ENCODE measurements at places on chromosomes 4 and X.

DNA sequence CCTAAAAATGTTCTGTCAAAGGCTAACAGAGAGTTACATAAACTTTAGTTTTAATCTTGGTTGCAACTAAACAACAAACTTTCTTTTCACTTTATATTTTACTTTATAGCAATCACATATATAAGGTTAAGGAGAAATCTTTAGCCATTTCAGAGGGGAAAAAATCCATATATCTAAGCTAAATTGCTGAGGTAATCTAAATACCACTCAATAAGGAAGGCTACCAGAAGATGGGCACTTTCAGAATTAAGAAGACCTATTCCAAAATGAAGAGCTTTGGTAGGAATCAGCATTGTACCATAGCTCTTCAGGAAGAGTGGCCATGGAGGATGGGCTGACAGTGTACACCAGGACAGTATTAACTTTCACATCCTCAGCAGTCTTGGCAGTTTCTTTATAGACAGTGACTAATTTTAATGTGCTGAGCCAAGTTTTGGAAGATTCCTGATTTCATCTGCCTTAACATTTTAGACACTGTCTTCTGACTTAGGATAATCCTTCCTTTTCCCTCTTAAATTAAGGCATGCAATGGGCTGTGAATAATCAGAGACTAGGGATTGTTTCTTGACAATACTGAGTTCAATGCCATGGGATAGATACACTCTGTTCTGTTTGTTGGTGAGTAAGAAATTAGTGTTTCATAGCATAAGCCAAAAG, 7.1 kb downstream of the FAT4 start:
- no peak for DNase-seq

GRCh38 chr4:148355442-148356123, 86.6 kb downstream of the NR3C2 start:
- DNase-seq: no peak

- no peak for DNase-seq
These were observed 131.6 kb upstream of the MED14 start for GRCh38 chrX:40866893-40867292.

DNA sequence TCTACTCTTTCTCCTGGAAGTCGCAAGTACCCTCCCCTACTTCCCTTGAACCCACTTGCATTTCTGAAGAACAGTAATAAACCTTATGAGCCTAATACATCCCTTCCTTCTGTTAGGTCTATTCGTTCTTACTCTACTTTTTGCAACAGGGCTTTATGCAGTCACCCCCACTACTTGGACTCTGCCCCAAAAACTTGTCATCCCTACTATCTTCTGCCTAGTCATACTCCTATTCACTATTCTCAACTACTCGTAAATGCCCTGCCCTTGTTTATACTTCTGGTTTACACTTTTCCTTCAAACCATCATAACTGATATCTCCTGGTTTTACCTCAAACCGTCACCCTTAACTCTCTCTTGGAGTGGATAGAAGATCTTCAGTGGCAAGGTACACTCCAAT, 55.2 kb upstream of the SLIT2 start:
- DNase-seq: no peak

- DNase-seq: peak; percentile 28
These were observed at the start of gene PHKA2 for GRCh38 chrX:18983666-18984380. Gene PHKA2, minus strand, starts transcription at chrX:18984114. Its CDS starts 182 bp downstream, at chrX:18983932.

- DNase-seq: no peak
These were observed 340.0 kb downstream of the DCAF12L2 start for GRCh38 chrX:125826080-125826479.

DNA sequence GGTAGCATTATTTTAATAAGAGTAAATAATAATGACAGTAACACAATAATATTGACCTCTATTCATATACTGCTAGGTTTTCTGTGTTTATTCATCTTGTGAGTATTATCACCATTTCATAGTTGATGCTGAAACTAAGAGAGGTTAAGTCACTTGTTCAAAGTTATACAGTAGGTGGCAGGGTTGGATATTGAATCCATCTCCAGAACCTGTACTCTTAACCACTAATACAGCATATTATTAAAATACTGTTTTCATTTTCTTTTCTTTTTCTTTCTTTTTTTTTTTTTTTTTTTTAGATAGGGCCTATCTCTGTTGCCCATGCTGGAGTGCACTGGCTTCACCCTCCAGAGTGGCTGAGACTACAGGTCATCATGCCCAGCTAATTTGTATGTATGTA, 7.1 kb upstream of the ELF2 start:
- no peak for DNase-seq

DNA sequence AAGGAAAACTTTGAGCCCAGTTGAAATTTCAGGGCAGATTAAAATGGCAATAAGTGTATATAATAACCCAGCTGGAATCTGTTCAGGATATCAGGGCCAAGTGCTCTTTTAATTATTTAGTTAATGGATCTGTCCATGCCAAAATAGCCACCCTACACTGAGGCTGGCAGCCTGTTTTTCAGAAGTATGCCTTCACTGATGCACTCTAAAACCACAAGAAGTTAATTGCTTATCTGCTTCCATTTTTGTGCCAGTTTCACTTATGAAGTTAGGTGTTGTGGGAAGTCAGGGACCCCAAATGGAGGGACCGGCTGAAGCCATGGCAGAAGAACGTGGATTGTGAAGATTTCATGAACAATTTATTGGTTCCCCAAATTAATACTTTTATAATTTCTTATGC, 960.3 kb downstream of the C4orf33 start:
- no peak for DNase-seq
